Central memory CD8-positive, alpha-beta T cell (primary cell): ENCODE measurements at places on chromosomes 3 and 15.

DNA sequence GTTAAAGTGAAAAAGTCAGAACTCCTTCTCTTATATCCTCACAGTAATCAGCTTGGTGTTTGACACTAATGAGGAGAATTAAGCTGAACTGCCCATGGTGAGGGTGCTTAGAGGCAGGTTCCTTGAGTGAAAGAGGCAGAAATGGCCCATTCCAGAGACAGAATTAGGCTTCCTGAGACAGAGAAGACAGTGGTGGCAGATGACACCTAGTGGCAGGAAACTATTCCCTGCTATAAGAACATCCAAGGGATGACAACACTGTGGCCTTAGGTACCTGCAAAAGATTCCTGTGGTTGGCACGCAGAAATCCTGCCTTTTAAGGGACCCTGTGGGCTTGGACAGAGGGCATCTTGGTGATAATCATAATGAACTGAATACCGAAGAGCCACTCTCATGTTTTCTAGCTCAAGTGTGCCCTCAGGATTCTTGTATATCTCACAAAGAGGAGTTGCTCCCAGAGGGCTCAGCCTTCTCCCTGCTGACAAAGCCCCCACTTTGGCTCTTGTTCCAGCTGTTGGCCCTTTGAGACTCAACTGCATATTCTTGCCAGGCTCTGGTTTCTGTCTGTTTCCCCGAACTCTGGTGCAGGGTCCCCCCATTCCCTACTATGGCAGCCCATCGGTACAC is 56.0 kb downstream of the KBTBD12 start:
- H3K27ac ChIP-seq: no peak overlapping the region
- no peaks in the 10 kb centered on the region for H3K4me1 ChIP-seq
- peaks cover 58% of the 10 kb centered on the region for H3K27me3 ChIP-seq
- H3K36me3 ChIP-seq: no peaks in the 10 kb centered on the region
- H3K4me3 ChIP-seq: no peak overlapping the region
- no peak for DNase-seq

- H3K4me1 ChIP-seq: no peaks in the 10 kb centered on the region
- DNase-seq: no peak
- no peak overlapping the region for H3K27ac ChIP-seq
- no peak overlapping the region for H3K4me3 ChIP-seq
Measured at GRCh38 chr3:9617056-9617455, 32.2 kb upstream of the MTMR14 start.

DNA sequence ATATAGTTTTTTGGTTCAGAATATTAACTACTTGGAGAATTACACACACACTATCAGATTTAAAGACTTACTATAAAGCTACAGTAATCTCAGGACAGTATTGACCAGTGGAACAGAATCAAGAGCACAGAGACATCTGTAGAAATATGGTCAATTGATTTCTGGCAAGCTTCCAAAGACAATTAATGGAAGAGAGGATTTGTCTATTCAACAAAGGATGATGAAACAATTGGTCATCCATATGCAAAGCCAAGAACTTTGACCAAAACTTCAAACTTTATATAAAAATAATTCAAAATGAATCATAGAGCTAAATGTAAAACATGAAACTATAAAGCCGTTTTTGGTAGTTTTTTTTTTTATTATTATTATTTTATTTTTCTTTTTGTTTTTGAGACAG is 29.8 kb upstream of the MB21D2 start:
- H3K36me3 ChIP-seq: peaks cover 2% of the 10 kb centered on the region
- no peak overlapping the region for H3K27ac ChIP-seq
- H3K4me1 ChIP-seq: no peaks in the 10 kb centered on the region
- H3K27me3 ChIP-seq: peaks cover under 1% of the 10 kb centered on the region

DNA sequence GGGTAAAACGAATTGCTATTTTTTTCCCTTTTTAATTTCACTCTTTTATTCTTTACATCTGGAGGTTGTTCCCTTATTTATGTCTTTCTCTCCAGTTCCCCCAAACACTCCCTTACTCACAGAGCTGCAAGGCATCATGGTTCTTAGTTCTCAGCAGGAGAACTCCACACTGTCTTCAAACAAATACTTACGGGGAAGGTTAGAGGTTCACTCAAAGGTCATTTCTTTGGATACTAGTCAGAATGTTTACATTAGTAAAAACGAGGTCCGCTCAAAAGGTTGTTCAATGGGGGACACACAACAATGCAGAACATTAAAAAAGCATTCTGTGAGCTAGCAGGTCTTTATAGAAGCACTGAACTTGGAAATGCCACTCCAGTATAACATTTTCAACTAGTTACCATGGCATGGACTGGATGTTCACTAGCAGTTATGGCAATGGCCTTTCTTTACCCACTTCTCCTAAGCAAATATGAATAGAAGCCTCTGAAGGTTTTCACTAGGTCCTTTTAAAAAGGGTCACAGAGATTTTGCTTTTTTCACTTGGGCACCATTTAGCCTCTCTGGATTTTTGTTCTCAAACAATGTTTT is 201.7 kb downstream of the MEIS2 start:
- DNase-seq: no peak
- no peaks in the 10 kb centered on the region for H3K4me1 ChIP-seq
- H3K36me3 ChIP-seq: no peaks in the 10 kb centered on the region

- H3K36me3 ChIP-seq: peaks cover 17% of the 10 kb centered on the region
- peak overlapping the region; percentile 5 for H3K27ac ChIP-seq
- H3K27me3 ChIP-seq: no peaks in the 10 kb centered on the region
- peaks cover 71% of the 10 kb centered on the region for H3K4me1 ChIP-seq
- no peak overlapping the region for H3K4me3 ChIP-seq
- DNase-seq: no peak
Measured at GRCh38 chr3:63860776-63861175, 2.8 kb downstream of the THOC7 start.

DNA sequence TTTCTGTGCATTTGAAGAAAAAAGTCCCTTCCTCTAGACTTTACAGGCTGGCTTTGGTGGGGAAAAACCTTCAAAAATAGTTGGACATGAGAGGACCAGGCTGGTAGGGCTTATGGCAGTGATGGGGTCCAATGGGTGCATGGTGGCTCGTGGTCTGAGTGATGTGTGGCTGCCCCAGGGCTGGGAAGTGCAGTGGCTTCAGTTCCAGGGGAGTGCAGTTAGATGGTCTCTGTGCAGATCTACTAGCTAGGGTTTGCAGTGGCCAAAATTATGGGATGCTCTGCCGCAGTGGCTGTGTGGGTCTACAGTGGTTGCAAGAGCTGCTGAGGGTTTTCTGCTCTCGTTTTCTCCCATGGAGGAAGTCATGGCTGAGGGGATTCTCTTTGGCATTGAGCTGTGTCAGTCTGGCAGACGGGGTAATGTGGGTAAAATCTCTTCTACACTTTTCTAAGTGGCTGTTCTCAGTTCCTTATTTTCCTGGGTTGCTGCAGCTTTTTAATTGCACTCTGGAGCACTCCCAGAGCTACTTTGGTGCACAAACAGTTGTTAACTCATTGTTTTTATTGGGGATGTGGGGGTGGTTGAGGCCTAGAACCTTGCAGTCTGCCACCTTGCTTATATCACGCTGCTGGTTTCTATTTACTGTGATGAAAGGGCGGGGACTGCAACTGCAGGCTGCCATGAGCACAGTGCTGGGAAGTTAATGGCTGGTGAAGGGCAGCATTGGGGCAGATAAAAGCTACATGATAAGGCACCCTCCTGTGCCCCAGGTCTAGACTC is 1324.6 kb downstream of the NSUN3 start:
- no peak for DNase-seq
- H3K4me1 ChIP-seq: no peaks in the 10 kb centered on the region
- no peak overlapping the region for H3K4me3 ChIP-seq
- no peaks in the 10 kb centered on the region for H3K27me3 ChIP-seq
- H3K27ac ChIP-seq: no peak overlapping the region
- H3K36me3 ChIP-seq: no peaks in the 10 kb centered on the region

DNA sequence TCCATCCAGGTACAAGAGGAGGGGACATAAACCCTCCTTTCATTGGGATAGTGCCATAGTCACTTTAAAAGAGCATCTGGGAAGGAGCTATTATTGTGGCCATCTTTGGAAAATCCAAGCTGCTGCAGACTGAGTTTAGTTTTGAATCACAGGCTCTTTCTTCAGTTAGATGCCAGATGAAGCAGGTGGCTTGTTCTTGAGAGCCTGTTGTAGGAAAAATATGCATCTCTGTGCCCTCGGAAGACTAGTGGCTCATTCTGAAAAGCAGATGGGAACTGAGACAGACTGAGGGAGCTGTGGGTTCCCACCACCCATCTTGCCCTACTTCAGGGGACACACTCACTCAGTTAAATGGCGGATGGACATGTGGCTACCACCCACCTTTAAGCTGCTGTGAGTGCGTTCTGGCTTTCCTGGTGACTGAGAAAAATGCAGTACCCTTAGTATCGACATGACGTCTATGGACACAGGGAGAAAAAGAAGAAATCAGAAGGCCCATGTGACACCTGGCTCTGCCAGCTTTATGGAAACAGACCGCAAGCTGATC is 50.2 kb downstream of the RARB start:
- H3K27me3 ChIP-seq: peaks cover 3% of the 10 kb centered on the region
- no peak overlapping the region for H3K27ac ChIP-seq
- H3K4me3 ChIP-seq: no peak overlapping the region
- no peaks in the 10 kb centered on the region for H3K36me3 ChIP-seq
- DNase-seq: no peak

- H3K27me3 ChIP-seq: no peaks in the 10 kb centered on the region
- no peaks in the 10 kb centered on the region for H3K36me3 ChIP-seq
- no peak overlapping the region for H3K27ac ChIP-seq
Measured at GRCh38 chr3:178706411-178706810, 170.2 kb downstream of the KCNMB2 start.

DNA sequence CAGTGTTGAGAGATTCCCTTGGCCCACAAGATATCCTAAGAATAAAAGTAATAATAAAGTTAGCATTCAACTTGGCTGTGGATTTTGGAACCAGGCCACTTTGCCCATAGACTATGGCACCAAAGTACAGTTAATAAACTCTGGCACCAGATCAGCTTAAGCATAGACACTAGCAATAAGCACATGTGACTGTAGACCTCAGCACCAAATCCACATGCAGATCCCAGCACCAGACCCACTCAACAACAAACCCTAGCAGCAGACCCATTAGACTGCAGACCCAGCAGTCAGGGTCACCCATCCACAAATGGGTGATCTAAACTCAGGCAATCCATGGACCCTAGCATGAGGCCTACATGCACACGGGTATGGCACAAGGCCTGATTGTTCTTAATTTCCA is 384.8 kb upstream of the CADM2 start:
- no peaks in the 10 kb centered on the region for H3K27me3 ChIP-seq
- H3K27ac ChIP-seq: no peak overlapping the region
- no peak overlapping the region for H3K4me3 ChIP-seq
- no peaks in the 10 kb centered on the region for H3K4me1 ChIP-seq

DNA sequence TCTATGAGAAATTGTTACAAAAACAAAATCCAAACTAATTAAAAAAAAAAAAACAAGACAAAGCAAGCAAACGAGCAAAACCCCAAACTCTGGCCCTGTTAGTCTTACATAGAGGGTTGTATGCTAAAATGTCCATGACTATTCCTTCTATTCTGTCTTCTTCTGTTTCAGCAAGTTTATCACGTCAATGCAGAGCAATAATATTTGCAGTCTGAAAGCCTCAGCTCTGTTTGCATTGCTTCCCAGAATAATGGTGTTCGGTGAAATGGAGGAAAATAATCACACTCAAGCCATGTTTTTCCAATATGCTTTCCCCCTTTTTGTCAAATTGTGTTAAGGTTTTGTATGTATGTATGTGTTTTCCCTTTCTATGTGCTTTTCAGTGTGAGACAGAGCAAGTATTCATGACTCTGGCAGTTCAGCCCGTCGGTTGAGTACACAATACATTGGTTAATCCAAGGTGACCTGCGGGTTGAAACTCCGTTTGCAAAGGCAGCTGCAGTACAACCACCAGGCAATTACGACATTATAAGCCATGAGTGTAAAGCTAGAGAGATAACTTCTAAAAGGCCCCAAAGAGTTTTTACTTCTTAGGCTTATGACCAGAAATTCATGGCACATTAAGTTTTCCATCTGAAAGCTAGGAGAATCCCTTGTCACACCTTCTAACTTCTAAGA is 34.9 kb upstream of the MAGI1 start:
- no peak overlapping the region for H3K27ac ChIP-seq
- H3K4me3 ChIP-seq: no peak overlapping the region
- no peak for DNase-seq
- no peaks in the 10 kb centered on the region for H3K4me1 ChIP-seq
- H3K36me3 ChIP-seq: peaks cover 4% of the 10 kb centered on the region
- H3K27me3 ChIP-seq: no peaks in the 10 kb centered on the region

GRCh38 chr3:139319428-139320402 is 24.1 kb upstream of the MRPS22 start:
- no peak overlapping the region for H3K27ac ChIP-seq
- H3K4me1 ChIP-seq: no peaks in the 10 kb centered on the region
- no peaks in the 10 kb centered on the region for H3K36me3 ChIP-seq
- no peak for DNase-seq

GRCh38 chr3:46464326-46465195 is at the start of gene LTF:
Gene LTF (minus strand): TSS chr3:46464905. CDS start chr3:46464867, 38 bp downstream.
- no peaks in the 10 kb centered on the region for H3K36me3 ChIP-seq
- no peak within 1 kb of the TSS for H3K4me3 ChIP-seq
- H3K4me1 ChIP-seq: no peaks in the 10 kb centered on the region
- DNase-seq: no peak

DNA sequence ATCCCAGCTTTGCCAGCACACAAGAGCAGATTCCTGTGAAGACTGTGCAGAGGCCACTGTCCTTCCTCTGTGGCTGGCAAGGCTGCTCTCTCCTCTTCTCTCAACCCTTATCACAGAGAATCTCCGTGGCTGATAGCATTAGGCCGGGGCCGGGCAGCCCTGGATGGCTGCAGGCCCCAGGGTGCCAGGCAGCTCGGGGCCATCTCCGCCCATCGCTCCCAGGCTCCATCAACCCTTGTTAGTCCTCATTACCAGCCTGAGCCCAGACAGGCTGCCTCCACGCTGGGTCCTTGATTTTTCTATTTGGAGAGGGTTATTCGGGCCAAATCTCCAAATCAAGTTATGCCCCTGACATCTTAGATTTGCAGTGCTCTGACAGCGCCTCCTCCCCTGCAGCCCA is 39.1 kb downstream of the MRPL46 start:
- H3K27me3 ChIP-seq: peaks cover 33% of the 10 kb centered on the region
- no peaks in the 10 kb centered on the region for H3K36me3 ChIP-seq
- H3K4me1 ChIP-seq: no peaks in the 10 kb centered on the region
- no peak for DNase-seq
- no peak overlapping the region for H3K4me3 ChIP-seq
